ENCODE measurements at places on chromosomes 5 and 9.

- DNase-seq, result no peak
Measured at GRCh38 chr5:67799732-67800234, 415.8 kb upstream of the PIK3R1 start.

DNA sequence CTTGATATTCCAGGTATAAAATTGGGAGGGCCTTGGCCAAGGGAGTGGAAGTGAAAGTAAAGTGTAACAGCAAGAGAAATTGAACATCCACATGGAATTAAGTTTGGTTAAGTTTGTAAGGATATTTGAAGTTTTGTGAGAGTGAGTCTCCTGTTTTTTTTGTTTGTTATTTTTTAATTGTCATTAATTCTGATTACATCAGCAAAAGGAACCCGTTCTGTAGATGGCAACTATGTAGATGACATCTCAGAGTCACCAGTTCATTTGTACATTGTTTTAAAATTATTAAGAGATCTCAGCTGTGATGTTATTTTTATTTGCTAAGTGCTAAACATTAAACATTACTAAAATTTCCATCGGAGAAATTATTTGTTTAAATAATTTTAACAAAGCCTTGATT is 65.2 kb downstream of the XRCC4 start:
- no peak for DNase-seq

DNA sequence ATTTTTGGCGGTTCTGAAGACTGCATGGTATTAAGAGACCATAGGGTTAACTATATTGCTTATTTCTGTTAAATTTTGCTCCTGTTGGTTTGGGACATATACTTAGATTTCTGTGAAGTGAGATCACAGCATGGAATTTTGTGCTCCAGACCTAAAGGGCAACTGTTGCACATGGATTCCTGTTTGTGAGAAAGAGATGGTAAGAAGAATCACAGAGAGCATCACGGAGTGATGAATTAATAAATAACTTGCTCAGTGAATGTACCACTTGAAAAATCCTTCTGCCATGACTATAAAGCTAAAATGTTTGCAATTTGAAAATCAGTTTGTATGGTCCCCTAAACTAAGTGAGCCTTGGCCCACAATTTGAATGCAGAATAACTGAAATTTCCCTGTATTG is 4.5 kb downstream of the PSAT1 start:
- DNase-seq, result no peak

GRCh38 chr9:2764353-2764752 is 47.0 kb downstream of the KCNV2 start:
- no peak for DNase-seq

- DNase-seq, result no peak
Measured at GRCh38 chr5:168990679-168991078, 310.3 kb downstream of the SLIT3 start.

DNA sequence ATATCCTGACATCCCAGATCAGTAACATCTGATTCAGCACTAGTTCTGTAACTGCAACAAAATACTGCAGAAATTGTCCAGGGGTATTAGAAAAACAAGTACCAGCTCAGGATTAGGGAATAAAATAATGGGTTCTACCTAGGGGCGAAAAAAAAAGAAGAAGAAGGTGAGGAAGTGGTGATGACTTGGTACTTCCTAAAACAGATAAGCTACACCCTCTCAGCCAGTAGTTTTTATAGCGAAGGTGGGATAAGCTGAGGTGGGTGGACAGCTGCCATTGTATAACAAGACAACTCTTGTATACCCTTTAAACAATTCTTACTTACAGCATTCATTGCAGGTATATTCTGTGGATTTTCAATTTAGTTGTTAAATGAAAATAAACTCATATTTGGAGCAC is 19.1 kb downstream of the RAPGEF6 start:
- DNase-seq, result no peak

GRCh38 chr5:79418276-79418675 is 95.7 kb downstream of the HOMER1 start:
- no peak for DNase-seq

DNA sequence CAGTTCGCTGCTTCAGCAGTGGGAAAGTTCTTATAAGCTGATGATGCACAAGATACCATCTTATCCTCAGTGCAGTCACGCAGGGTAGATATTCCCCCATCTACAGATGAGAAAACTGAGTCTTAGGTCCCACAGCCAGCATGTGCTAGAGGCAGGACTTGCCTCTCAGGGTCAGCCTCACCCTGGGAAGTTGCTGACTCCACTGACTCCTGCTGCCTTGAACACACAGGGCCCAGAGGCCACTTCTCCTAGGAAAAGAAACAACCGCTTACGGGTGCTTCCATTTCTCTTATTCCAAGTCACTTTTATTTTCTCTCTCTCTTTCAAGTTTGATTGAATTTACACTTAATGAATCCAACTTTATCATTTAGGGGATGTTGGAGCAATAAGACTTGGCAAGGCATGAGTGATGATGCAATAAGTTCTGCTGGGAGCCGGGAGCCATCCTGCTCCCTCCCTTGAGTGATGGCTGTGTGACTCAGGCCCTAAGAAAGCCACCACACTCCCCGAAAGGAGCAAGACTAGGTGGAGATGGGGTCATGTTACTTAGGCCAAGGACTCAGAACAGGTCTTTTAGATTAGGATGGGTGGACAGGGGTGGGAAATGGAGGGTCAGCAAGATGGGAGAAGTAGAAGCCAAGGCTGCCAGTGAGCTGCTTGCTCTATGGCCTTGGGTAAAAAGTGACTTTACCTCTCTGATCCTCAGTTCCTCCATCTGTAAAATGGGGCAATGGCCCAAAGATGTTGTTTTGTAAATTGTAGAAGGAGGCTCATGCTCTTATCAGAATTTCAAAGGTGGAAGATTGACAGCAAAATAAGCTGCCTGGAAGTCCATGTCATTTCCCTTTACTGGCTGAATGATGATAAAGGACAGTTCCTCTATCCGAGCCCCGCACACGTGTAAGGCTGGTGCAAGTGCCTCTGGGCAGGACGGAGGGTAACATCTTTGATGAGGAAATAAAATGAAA is 67.4 kb upstream of the ZNF618 start:
- no peak for DNase-seq

DNA sequence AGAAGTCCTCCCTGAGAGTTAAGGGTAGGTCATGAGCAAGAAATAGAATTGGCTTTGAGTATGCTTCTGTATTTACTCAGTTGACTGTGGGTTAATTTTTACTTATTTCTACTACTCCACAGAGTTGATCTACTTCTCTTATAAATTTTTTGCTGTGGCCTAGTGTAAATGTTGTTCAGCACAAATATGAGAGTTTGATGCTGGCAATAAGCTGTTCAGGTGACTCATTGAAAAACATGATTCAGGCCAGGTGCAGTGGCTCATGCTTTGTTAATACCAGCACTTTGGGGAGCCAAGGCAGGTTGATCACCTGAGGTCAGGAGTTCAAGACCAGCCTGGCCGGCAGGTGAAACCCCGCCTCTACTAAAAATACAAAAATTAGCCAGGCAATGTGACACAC is 4.5 kb upstream of the CDK7 start:
- DNase-seq, result no peak

DNA sequence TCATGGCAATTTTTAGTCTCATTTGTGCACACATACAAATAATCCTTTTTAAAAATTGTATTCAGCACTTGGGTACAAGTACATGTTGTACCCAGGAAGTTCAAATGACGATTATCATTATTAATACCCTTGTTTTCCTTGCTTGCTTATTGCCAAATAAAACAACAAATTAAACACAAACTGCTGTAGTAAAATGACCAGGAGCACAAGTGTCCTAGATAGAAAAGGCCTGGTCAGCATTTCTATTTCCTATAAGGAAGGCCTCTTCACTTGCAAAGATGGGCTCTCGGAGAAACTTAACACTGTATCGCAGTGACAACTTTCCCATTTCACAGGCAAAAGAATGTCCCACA is 34.7 kb upstream of the PLPP1 start:
- DNase-seq, result no peak

GRCh38 chr5:150113047-150113744 is 26.8 kb upstream of the CSF1R start:
- no peak for DNase-seq

DNA sequence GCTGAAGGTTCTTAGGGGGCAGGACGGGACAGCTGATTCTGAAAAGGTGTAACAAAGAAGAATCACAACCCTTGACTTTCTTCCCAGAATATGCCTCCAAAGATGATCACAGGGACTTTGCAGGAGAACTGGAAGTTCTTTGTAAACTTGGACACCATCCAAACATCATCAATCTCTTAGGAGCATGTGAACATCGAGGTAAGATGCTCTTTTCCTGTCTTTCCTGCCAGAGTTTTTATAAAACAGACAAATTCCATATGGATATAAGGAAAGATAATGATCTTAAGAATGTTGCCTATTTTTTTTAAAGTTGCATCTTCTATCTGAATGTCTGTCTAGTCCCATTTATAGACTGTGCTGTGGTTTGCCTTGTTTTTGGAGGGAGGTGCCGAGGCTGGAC is 87.9 kb downstream of the EQTN start:
- no peak for DNase-seq

DNA sequence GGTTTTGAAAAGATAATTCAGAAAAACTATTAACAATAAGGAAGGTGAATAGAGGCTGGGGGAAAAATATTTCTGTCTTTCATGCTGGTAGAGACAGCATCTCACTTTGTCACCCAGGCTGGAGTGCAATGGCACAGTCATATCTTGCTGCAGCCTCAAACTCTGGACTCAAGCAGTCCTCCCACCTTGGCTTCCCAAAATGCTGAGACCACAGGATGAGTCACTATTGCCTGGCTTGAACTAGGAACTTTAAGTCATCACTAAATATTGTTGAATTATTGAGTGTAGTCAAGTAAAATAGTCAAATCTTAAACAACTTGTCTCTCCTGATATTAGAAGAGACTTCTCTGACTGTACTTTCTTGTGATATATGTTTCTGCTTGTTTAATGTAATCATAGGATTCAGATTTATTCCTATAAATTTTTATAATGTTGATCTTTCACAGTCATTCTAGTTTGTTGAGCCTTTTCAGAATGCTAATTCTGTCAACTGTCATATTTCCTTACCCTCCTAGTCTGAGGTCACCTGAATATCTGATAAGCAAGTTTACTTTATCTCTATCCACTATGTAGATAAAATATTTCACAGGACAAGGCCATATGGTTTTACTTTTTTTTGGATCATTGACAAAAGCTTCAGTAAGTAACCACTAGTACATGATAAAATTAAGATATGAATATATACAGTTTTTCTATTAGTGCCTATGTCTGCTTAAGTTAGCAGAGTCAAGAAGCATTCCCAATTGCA is 1696.5 kb downstream of the MAT2B start:
- no peak for DNase-seq

GRCh38 chr9:129481424-129481809 is 139.5 kb downstream of the C9orf50 start:
- no peak for DNase-seq

GRCh38 chr5:91541696-91542095 is 158.6 kb upstream of the ARRDC3 start:
- no peak for DNase-seq

GRCh38 chr5:8984386-8984785 is 561.5 kb downstream of the SEMA5A start:
- DNase-seq, result no peak

- DNase-seq, result no peak
Measured at GRCh38 chr9:101307524-101308213, 77.1 kb downstream of the BAAT start.

- no peak for DNase-seq
Measured at GRCh38 chr9:89961616-89962341, 357.0 kb downstream of the GADD45G start.

- no peak for DNase-seq
Measured at GRCh38 chr5:175738126-175738525, 80.3 kb downstream of the HRH2 start.

- no peak for DNase-seq
Measured at GRCh38 chr5:116661419-116661818, 86.8 kb upstream of the SEMA6A start.

- DNase-seq, result no peak
Measured at GRCh38 chr9:136994888-136995230, 1.5 kb downstream of the CLIC3 start.

- no peak for DNase-seq
Measured at GRCh38 chr5:126124706-126125345, 298.4 kb upstream of the GRAMD2B start.

GRCh38 chr5:107469485-107470294 is 201.0 kb downstream of the EFNA5 start:
- no peak for DNase-seq

DNA sequence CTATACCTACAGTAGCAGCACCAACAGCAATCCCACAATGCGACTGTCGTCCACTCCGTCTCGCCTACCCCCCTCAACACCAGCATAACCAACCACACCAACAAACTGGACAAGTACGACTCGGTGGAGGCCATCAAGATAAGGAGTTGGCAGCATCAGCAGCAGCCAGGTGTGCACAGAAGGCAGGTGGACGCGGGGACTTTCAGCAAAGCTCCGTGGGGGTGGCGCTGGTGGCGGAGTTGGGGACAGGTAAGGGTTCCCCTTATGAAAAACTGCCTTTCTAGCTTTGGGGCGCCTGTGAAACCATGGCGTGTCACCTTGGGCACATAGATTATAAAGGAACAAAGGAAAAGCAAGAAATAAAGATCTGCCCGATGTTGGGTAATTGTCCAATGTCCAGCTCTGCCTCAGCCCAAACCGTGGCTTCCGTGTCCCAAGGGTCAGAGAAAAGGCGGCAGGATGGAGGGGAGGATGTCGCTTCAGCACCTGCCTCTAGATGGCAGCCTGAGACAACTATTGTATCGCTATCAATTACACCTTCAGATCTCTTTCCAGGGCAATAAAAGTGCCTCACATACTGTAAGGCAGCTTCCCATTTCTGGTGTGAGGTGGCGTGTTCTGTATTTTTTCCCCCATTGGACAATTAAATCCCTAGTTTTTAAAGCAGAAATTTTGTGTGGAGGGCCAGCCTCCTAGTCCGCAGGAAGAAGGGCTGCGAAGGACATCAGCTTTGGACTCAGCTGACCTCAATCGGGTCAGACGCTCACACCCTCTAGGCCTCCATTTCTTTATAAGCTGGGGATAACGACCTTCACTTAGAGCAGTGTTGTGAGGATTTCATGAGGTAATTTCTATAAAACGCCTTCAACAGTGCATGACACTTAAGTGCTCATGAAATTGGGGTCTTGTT is 58.8 kb downstream of the MTRR start:
- DNase-seq, result peak; percentile 44

DNA sequence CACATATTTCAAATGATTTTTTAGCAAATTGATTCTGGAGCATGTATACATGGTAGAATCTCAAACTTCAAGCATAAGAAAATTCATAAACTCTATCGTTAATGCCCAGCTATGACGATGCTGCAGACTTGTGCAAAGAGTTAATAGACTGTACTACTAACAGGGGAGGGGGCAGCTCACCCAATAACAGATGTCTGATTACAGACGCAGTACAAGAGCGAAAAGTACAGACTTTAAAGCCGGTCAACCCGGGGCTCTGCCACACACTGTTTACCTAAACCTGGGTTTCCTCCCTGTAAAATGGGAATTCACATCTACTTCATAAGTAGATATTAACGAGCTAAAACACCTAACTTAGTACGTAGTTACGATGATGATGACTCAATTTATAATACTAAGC is 651 bp downstream of the TRIM23 start:
- DNase-seq, result no peak

DNA sequence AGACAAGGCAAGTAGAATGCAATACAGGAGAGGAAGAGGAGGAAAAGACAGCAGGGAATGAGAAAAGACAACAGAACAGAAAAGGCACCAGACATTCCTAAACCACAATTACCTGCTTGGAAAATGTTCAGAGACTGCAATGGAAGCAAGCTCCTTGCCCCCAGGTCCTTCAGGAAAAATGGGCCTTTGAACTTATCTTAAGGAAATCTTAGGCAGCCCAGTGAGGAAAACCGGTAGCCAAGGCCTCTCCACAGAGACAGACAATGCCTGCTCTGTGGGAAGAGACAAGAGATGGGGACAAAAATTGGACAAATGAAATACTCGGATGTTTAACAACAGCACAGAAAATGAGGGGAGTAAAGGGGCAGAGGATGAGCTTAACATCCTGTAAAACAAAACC is 31.2 kb downstream of the HTR4 start:
- DNase-seq, result no peak
